Thoracic aorta (tissue), 2 donors: ENCODE measurements at places on chromosomes 2 and 18.

DNA sequence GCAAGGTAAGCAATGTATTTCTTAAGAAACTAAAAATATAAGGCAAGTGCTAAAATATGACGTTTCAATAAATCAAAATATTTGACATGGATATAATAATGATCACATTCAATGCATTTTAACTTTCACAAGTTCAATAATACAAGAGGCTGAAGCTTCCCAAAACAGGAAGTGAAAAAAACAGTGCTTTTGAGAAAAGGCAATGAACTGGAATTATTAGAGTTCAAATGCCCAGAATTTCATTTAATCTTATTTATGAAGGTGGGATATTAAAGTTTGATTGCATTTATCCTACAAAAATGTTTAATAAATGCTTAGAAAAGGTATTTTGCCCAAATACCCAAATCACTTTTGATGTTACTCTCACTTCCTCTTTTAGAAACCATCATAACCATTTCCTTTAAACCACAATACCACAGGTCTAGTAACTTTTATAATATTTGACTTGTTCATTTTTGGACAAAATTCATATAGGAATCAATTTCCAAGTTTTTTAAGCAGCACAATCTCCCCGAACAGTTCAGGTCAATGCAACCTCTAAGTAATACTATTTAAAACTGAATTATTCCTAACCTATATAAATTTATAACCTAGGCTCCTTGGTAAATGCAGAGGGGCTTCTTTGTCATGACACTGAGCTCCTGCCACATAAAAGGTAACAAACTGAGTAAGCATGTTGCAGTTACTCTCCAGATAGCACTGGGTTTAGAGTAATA is 2.1 kb downstream of the NCKAP1 start:
- no peak for DNase-seq

DNA sequence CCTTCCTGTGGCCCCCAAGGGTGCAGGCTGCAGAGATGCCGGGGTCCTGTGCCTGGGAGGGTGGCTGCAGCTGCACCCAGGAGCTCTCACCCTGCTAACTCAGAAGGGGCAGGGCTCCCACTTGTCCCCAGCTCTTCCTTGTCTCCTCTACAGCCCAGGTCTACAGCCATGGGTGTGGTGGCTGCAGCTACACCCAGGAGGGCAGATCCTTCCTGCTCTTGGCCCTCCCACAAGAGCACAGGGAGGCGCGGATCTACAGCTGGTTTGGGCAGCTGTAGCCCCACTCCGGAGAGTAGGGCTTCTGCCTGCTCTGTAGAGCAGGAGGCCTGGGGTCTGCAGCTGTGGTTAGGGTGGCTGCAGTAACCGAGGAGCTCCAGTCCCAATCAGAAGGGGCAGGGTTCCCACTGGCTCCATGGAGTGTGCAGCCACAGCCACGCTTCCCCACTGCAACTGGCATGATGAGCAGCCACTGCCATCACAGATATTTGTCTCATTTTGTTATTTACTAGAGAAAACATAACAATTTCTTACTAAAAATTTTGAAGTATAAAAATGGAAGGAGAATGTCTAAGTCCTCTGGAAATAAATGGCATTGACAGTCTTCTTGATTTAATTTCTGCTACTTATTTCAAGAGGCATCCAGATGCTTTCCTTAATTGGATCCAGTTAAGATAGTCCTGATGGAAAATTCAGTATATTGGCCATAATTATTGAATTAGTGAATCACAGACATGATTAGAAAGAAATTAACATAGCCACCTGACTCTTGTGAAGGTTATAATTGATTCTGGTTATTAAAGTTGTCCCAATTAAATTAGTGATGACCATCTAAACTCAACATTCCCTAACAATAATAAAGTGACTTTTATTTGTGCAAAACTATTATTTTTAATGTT is 233.6 kb downstream of the KCNE4 start:
- no peak for DNase-seq

DNA sequence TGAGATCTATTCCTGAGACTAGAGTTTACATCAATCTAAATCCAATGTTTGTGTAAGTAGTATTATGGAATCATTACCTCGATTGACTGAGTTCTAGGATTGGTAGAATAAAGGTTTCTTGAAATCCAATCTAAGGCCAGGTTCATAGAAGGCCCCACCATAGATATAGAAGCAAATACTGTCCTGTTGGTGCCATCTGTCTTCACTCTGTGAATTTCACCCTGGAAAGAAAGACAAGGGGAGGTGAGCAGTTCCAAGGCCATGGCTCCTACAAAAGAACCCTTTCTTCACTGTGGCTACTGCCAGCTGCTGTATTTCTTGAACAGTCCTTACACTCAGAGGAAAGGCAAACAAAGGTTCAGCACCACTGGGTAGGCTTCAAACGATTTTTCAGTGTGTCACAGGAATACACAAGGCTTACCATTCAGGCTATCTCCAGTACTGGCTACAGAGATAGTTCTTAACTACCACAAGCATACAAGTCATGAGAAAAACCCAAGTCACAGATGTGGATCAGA is 137.0 kb downstream of the LRP2 start:
- DNase-seq: no peak

DNA sequence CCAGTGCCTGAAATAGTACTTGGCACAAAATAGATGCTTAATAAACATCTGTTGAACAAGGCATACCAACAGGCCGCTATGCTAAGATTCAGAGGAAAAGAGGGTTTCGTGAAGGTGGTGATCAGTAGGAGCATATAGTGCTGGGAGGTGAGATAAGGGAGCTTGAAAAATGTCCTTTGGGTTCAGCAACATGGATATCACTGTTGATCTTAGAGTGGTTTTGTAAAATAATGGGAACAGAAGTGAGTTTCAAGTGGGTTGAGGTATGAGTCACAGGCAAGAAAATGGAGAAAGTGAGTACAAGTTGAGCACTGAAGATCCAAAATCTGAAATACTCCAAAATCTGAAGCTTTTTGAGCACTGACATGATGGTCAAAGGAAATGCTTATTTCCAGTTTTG is 4.4 kb downstream of the CENPO start:
- DNase-seq: no peak

- DNase-seq: no peak
Observed at GRCh38 chr18:77461062-77461688, 211.5 kb downstream of the GALR1 start.

- no peak for DNase-seq
Observed at GRCh38 chr2:233940376-233941276, 23.5 kb downstream of the TRPM8 start.

- DNase-seq: no peak
Observed at GRCh38 chr2:237738255-237738654, 60.3 kb upstream of the RBM44 start.

DNA sequence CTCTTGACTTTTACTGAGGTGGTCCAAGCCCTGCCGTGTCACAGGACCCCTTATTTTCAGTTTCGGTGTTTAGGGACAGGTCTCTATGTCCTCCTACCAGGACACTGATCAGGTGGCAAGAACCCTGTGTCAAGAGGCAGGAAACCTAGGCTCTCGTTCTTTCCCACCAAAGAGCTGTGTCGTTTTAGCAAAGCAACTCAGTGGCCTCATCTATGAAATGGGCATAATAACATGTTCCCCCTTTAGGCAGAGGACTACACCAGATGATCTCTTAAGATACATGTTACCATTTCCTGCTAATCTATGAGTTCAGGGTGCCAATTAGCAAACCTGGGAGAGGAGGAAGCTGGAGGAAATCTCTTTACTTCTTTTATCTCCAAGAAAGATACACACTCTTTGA is 1.9 kb downstream of the RAB31 start:
- DNase-seq: no peak

DNA sequence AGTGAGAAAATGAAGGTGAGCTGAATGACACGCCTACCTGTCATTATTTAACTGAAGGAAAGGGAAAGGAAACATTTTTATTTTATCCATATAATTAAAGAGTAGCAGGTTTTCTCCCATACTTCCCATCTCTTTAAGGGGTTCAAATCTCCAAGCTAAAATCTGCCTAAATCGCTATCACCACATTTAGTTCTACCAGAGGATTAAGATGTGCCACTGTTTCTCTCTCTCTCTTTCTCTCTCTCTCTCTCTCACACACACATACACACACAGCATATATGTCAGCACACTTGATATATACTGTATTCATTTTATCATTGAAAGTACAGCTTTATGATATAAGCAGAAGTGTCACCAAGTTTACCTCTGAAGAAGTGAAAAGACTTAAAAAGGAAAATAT is 3.1 kb downstream of the WIPF1 start:
- no peak for DNase-seq

- DNase-seq: no peak
Observed at GRCh38 chr18:34873986-34874580, 164.0 kb downstream of the DTNA start.

GRCh38 chr2:132656266-132656975 is 13.6 kb downstream of the LYPD1 start:
- no peak for DNase-seq

GRCh38 chr2:96396095-96396494 is 60.5 kb downstream of the NCAPH start:
- DNase-seq: no peak

GRCh38 chr18:32846896-32847295 is 74.1 kb upstream of the KLHL14 start:
- DNase-seq: no peak

DNA sequence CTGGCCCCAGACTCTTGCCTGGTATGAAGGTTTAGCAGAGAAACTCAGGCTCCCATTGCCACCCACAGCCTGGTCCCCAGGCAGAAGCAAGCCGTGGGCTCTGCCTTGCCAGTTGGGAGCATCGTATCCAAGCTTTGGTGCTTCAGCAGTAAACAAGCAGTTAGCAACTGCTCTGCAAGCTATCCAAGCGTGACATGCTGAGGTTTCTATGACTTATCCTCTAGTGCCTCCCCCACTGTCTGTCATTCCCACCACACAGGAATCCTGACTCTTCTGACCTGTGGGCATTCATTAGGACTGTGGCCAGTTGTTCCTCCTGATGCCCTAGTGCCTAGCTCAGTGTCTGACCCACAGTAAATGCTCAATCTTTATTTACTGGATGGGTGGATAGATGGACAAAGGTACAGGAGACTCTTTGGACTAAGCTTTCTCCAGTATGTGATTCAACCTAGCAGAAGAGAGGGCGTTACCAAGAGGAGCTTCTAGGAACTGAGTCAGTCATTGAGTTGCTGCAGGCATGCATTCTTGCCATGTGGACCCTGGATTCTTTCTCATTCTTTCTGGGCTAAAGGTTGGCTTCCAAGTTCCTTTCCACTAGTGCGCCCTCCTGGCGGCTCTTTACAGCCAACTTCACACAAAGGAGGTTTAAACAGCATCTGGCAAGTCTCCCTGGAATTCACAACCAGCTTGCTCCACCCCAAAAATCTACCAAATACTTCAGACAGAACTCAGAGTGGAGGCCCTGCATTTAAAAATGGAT is 40.6 kb upstream of the MRPL19 start:
- no peak for DNase-seq

GRCh38 chr18:23646282-23646681 is 16.4 kb downstream of the ANKRD29 start:
- no peak for DNase-seq

DNA sequence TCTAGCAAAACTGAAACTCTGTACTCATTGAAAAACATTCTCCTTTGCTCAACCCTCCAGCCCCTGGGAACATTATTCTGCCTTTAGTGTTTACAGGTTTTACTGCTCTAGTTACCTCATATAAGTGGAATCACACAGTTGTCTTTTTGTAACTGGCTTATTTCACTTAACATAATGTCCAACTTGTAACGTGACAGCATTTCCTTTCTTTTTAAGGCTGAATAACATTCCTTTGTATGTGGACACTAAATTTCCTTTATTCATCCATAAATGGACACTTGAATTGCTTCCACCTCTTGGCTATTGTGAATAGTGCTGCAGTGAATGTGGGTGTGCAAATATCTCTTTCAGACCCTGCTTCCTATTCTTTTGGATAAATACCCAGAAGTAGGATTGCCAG is 144.9 kb downstream of the ACTR3 start:
- DNase-seq: no peak

- no peak for DNase-seq
Observed at GRCh38 chr2:99035920-99036319, 99.9 kb upstream of the CRACDL start.

GRCh38 chr2:226647621-226648518 is 151.8 kb downstream of the IRS1 start:
- DNase-seq: no peak

DNA sequence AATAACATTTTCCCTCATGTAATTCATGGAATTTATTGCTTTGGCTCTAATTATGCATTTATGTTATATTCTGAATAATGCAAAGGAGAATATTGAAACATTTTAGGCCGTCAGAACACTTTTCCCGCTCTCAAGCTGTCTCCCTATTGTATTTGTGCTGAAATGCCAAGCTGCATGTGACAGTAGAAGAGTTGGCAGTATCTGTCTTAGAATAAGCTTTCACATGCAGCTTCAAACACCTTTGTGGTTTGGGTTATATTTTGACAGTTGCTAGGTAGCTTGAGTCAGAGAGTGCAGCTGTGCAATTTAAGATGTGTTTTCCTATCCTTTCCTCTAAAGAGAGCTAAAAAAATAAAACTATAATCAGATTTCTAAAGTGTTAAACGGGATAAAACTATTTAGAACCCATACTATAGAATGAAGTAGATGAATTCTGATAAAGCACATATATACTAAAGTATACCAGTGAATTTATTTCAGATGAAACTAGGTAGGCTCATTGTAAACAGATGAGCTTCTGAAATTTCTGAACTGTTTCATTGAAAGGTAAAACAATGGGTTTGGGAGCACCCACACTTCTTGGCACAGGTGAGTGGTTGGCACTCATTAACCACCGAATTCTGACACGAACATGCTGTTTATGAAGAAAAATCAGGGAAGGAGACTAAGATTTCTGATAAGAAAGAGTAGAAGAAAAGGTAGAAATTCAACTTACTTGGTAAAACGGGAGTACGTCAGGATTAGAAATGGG is 43.4 kb downstream of the PLCL1 start:
- DNase-seq: no peak

DNA sequence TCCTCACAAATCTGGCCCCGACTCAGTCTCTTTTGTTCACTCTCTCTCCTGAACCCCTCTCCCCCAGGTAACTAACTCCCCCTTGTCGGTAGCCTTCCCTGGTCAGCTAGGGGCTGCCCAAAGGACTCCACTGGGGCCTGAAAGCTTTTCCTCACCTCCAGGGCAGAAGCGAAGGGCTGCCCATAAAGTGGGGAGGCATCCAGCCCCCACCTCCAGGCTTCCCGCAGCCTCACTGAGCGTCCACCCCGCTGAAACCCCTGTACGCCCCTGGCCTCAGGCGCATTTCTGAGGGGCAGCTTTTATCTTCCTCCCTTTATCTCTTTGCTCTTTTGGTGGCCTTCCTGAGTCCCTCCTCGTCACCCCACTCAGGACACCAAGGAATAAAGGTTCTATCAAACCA is 249.3 kb downstream of the CYP26B1 start:
- no peak for DNase-seq

DNA sequence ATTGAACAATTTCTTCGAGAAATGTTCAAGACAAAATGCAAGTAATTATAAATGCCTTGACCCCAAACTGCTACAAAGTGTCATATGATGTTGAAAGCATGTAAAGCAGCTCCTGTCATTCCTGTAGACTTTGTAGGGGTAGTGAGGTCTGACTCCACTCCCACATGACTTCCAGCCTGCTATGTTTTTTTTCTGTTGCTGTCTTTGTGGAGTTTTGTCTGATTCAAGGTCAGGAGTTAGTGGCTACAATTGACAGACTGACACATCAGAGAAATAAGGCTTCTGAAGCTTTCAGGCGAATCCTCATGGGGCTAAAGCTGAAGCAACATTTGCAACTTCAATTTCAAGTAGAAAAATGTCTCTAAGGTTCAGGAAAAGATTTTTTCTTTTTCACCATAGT is 63.9 kb upstream of the CCDC195 start:
- DNase-seq: no peak
